ENCODE measurements at places on chromosomes 12 and 14.

DNA sequence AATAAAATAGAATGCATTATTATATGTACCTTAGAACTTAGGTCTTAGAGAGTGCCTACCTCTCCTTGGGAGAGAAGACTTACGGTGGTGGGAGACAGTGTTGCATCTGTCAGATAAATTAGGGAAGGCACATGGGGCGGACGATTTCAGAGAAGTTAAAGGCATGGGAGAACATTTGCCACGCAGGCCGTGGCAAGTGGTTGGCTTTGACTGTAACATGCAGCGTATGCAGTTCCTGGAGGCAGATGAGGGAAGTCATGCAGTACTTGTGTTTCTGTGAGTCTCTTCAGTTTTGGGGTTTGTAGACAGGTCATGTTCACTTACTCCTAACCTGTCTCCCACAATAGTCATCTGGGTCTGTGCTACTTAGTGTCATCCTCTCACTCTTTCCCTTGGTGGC lies 43.6 kb downstream of the ETV6 start:
- DNase-seq, result no peak

- DNase-seq, result peak; percentile 62
Observed at GRCh38 chr12:118689793-118690192, 291.5 kb upstream of the SRRM4 start.

DNA sequence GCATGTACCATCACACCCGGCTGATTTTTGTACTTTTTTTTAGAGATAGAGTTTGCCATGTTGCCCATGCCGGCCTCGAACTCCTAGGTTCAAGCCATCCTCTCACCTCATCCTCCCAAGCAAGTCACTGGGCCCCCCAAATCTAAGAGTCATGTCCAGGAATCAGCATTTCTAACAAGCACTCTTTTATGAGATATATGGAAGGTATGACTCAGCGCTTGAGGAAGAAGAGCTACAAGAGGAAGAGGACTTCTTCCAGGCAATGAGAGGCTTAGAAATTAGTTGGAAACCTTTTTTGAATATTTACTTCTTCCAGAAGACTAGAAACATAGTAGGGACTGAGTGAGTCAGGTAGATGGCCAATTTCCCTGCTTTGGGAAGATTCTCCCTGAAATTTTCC lies 114.5 kb downstream of the HMGA2 start:
- DNase-seq, result no peak

DNA sequence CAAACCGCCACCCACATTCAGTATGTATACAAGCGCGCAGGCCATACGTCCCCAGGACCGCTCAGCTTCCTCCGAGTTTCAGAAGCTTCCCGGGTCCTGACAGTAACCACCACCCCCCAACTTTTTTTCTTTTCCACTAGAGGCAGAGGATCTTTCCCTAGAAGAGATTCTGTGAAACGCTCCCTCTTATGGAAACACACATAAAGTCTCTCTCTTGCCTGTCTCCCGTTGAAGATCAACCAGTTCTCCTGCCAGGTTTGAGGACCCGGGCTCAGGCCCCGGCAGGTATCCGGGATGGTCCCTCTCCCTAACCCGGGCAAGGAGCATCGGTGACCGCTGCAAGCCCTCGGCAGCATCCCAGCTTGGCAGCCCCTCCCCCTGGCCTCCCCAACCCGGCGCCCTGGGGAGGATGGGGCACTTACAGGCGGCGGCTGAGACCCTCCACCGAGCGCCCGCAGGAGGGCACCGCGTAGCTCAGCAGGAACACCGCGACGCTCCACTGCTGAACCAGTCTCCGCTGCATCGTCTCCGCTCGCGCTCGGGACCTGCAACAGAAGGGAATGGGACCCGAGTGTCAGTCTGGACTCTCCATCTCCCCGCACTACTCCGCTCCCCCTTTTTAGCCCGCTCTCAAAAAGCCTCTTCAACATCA lies 3.4 kb downstream of the PTHLH start:
- peak; percentile 71 for DNase-seq

- no peak for DNase-seq
Observed at GRCh38 chr14:50977863-50978528, 33.7 kb upstream of the PYGL start.

DNA sequence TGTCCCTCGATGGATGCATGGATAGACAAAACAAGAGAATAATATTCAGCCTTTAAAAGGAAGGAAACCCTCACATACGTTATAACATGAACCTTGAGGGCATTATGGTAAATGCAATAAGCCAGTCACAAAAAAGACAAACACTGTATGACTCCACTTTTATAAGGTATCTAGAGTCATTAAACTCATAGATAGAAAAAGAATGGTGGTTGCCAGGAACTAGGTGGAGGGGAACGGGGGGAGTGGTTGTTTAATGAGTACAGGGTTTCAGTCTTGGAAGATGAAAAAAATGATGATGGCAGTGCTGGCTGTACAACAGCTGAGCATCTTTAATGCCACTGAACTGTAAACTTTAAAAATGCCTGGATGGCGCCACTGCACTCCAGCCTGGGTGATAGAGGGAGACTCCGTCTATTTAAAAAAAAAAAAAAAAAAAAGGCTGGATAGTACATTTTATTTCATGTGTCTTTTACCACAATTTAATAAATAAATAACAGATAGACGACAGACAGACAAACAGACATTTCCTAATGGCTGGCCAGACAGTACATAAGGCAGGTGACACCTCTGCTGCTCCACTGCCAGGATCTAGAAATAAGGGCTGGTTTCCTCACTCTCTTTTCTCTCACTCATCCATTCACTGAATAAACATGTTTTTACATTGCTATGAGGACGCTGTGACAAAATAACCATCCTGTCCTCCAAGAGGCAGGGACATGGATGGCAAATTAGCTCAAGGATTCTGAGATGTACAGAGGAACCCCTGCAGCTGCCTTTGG lies 118.8 kb downstream of the FOXN3 start:
- DNase-seq, result no peak

GRCh38 chr14:52596861-52597260 lies 44.2 kb downstream of the GPR137C start:
- DNase-seq, result no peak

- DNase-seq, result no peak
Observed at GRCh38 chr12:2311020-2311778, 258.4 kb downstream of the CACNA1C start.

DNA sequence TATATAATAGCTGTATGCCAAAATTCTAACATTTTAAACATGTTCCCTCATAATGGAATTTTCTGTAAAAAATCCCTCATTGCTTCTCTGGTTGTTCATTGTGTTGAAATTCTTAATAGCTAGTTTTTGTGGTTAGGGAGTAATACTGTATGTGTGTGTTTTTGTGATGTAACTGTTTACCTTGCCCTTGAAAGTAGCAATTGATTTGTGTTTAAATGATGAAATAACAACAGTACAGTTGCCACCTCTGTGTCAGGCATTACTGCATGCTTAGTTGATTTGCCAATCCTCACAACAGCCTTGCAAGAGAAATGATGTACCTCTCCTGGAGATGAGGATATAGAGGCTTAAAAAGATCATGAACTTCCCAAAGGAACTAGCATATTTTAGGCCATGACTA lies 94.9 kb downstream of the DAAM1 start:
- no peak for DNase-seq

DNA sequence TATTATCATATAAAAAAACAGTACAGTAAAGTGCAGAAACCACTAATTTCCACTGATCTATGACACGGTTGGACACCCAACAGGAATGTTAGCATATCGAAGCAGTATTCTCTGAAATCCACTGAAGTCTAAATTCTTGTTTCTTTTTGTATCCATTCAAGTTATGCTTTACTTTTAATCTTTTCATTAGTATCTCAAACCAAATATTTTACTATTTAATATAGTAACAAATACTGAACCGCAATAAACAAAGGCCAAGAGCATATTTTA lies 41.1 kb downstream of the ATXN2 start:
- DNase-seq, result no peak

GRCh38 chr12:70365398-70365647 lies 767 bp upstream of the KCNMB4 start:
- no peak for DNase-seq

GRCh38 chr14:29601616-29602015 lies 326.0 kb downstream of the PRKD1 start:
- no peak for DNase-seq

DNA sequence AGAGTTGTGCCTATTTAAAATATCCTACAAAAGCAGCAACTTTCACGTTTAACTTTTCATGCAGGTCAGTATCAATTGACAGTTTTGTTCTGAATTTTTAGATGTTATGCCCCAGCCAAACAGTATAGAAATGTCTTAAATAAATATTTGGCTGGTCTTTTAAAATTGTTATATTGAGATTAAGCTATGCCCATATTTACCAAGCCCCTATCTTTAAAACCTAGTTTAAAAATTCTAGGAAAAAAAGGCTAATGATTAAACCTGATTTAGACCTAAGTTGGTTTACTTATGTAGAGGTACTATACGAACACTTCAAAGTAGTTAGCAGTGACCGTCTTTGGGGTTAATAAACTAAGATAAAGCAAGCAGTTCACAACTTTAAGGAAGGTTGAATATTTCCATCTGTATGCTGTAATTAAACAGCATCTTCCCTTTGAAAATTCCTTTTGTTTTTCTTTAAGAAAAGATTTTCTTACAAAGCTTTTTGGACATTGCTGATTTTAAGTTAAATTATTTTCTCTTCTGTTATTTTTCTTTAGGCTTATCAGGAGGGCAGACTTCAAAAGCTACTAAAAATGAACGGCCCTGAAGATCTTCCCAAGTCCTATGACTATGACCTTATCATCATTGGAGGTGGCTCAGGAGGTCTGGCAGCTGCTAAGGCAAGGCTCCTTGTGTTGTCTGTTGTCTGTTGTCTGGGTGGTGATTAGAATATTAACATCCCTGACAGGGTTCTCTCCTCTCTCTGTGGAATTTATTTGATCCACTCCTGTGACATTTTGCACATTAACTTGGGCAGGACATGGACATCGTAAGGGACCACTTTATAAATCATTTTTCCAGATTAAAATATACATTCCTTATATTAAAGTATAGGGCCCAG lies 7.5 kb downstream of the EID3 start:
- DNase-seq, result no peak

All from ecto neural progenitor cell (in vitro differentiated cells).